ENCODE measurements at places on chromosomes 2 and 18. TPM values are rescaled to one million over a fixed set of nuclear protein-coding genes. Genes with fewer than 3 reads are reported as not detected.

Gene PTMA
- total RNA-seq = 459 TPM

Gene FBXO15
- 0.36 TPM for total RNA-seq

Gene ANKRD36
- total RNA-seq = 27.9 TPM

Gene FBXO41
- 0.29 TPM for total RNA-seq

Gene SFT2D3
- 5.8 TPM for total RNA-seq

Gene GPC1
- total RNA-seq = 44.8 TPM

Gene ALKAL2
- not detected for total RNA-seq
